ENCODE measurements at places on chromosomes 2 and 18.

GRCh38 chr2:234708091-234708683 lies 211.3 kb upstream of the ARL4C start:
- DNase-seq: no peak

GRCh38 chr2:128818248-128818647 lies 499.6 kb upstream of the HS6ST1 start:
- DNase-seq: no peak

DNA sequence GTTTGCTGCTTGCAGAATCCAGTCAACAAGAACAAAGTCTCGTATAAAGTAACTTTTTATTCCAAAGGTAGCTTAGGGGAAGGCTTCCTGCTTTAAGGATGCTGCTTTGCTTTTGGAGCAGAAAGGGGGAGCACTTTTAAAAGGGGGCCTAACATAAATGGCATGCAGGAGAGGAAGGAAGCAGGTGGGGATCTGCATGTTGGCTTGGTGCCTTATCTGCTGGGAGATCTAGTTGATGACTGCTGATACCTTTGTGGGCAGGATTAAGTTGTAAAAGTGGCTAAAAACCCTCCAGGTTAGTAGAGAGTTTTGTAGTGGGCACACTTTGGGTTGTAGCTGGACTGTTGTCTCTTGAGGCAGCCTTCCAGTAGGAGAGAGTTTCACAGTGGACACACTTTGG lies 22.5 kb downstream of the UBR3 start:
- DNase-seq: no peak

- no peak for DNase-seq
Observed at GRCh38 chr2:28447943-28448792, 47.7 kb upstream of the PLB1 start.

GRCh38 chr2:134307334-134307733 lies 53.5 kb downstream of the MGAT5 start:
- DNase-seq: no peak

DNA sequence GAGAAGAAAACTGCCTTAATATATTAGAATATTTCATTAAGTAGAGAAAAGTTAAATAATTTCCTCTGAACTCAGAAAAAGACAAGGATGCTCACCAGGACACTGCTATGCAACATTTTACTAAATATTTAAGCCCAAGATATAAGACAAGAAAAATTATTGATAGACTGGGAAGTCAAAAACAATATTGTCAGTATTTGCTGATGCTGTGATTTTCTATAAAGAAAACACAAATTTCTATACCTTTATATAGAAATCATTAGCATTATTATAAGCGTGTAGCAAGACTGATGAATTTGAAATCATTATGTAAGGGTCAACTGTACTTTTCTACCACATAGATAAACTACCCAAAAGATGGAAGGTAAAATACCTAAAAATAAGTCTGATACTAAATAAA lies 451.0 kb downstream of the RNF144A start:
- DNase-seq: no peak

- no peak for DNase-seq
Observed at GRCh38 chr2:14951569-14952285, 319.2 kb downstream of the LRATD1 start.

DNA sequence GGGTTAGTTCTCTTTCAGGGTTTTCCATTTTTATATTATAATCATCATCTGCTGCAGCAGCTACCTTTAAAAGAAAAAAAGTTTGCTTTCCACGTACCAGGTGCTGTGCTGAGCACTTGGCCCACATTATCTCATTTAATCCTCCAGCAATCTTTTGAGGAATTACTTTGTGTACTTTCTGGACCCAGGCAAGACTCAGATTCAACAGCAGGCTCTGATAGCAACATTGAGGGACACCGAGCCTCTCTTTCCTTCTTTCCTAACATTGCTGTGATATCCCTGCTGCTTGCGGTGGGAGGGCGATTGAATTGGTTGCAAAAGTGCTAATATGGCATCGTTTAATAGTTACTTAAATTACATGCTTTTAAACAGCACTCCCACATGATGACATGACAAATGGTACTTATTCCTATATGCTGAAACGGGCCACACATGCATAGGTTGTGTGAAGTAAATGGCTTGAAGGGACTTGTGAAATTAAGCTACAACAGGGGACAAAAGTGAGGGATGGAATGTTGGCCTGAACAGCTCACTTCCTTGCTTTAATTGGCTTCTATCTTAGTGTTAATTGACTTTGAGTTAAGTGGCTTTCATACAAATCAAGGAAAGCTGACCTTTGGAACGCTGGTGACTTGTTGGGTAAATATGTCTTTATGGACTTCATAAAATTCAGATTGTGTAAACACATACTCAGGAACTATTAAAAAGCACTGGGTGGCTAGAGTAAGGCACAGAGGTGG lies 21.2 kb downstream of the SPRED2 start:
- no peak for DNase-seq

GRCh38 chr2:149703281-149703680 lies 115.7 kb upstream of the MMADHC start:
- DNase-seq: no peak

- no peak for DNase-seq
Observed at GRCh38 chr18:34121200-34121721, 103.5 kb downstream of the NOL4 start.

- DNase-seq: no peak
Observed at GRCh38 chr2:20456116-20456571, 9.3 kb downstream of the RHOB start.

DNA sequence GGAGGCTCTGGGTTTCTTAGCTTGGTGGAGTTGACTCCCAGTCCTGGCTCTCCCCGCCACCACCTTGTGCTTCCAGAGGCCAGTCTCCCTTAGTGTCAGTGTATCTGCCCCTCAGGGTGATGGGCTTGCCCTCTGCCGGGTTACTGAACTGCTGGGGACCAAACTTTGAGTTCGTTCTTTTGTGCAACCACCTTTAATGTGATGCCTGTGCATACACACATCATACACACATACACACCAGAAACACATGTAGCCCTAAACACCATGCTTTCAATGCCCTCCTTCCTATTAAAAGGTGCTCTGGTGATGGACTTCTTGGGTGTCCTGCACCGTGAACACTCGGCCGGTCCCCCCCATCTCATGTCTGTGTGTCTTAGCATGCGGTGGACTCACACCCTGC lies 315.1 kb upstream of the EPAS1 start:
- no peak for DNase-seq

DNA sequence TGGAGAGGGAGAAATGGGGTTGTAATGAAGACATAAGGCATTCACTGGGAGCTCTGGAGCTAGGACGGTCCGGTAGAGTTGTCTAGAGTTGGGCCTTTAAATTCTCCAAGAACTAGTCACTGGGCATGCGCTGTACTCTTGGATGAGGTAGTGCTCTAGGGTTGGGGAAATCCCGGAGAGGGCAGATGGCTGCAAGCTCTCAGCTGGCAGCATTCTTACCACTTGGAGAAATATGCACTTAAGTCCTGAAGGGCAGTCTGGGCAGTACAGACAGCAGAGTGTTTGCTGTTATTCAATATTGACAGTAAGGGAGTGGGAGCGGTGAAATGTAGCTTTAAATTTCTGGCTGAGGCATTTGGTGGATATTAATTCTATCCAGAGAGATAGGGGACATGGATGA lies 214.6 kb downstream of the RDH14 start:
- DNase-seq: no peak

GRCh38 chr18:12317664-12318333 lies 9.8 kb downstream of the TUBB6 start:
- DNase-seq: no peak

- no peak for DNase-seq
Observed at GRCh38 chr18:58223717-58224424, 179.8 kb downstream of the NEDD4L start.

GRCh38 chr18:64115881-64116280 lies 33.0 kb downstream of the LINC00305 start:
- no peak for DNase-seq

DNA sequence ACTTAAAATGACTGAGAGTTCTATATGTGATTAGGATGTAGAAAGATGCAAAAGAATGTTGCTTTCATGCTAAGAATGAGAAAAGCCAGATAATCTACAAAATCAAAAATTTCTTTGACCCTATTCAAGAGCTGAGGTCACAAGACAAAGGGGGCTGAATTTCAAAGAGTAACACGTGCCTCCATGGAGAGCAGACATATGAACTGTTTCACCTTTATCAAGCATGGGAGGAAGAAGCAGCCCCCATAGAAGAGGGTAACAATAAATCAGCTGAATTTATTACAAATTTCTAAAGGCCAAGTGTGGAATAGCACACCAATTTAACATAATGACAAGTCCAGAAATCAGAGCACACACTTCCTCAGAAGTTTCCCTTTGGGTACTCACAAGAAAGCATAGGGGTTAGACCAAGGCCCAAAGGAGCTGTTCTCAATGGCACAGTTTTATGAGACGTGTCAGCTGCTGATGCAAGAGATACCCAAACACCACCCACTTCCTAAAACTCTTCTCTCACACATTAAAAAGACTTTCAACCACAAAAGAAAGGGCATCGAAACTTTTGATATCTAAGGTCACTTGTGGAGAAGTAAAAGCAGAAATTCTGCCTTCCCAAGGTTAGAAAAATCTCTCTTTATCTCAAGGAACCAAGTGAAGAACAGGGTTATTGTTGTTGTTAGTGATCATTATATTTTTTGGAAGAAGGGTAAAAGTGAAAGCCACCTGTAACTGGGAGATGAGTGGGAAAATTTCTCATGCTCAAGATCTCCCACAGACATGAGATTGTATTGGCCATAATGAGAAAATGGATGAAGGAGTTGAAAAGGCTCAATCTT lies 950.1 kb downstream of the TRIB2 start:
- DNase-seq: no peak

DNA sequence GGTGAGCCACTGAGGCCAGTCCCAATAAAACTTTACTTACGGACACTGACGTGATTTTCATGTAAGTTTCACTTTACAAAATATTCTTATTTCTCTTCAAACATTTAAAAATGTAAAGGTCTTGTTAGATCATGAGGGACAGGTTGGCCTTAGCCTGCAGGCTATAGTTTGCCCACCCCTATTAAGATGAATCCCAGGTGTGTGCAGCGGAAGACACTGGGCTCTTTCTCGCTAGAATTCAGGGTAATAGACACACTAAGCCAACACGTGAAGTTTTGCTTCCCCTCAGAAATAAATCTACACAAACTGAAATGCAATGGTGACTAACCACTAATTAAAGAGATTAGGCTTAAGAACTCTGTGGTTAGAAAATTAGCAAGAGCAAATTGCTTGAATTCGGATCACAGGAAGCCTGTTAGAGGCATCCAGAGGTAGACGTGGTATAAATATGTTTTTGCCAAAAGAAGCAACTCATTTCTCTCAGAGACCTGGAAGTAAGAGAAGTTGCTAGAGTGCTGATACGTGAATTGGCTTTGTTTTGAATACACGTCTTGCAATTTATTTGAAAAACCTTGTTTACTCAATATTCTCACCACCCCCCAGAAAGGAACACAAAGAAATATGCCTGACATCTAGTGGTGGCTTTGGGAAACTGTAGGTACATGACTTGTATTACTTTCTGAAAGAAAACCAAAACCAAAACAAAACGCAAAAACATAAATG lies 151.6 kb downstream of the DTNB start:
- DNase-seq: no peak

DNA sequence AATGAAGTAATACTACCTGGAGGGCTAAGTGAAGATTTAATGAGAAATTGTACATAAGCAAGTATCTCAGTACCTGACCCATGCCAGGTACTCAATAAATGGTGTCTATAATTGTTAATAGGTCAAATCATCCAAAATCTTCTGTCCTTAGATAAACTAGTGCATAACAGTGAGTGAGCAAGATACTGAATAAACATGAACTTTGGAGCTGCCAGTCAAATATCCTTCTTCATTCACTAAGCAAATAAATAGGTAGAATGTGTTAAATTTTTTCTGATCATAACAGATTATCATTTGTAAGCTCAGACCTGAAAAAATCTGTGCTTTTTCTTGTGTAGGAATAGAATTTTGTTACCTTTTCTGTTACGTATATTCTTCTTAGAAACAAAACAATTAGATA lies 39.6 kb downstream of the RAB3GAP1 start:
- no peak for DNase-seq

DNA sequence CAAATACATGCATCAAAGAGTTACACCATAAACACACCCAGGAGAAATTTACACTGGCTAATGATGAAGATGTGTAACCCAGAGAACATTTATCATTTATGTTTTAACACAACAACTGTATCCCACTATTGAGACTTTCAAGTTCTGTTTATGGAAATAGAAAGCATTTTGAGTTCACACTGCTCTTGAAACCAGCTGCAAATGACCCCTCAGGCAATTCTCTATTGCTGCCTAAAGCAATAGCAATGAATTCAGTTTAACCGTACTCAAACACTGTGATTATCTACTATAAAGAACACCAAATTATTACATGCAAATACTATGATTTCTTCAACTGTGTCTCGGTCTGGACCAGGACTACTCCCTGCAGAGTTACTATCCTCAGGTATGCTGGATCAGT lies 452.7 kb upstream of the NRXN1 start:
- DNase-seq: no peak

DNA sequence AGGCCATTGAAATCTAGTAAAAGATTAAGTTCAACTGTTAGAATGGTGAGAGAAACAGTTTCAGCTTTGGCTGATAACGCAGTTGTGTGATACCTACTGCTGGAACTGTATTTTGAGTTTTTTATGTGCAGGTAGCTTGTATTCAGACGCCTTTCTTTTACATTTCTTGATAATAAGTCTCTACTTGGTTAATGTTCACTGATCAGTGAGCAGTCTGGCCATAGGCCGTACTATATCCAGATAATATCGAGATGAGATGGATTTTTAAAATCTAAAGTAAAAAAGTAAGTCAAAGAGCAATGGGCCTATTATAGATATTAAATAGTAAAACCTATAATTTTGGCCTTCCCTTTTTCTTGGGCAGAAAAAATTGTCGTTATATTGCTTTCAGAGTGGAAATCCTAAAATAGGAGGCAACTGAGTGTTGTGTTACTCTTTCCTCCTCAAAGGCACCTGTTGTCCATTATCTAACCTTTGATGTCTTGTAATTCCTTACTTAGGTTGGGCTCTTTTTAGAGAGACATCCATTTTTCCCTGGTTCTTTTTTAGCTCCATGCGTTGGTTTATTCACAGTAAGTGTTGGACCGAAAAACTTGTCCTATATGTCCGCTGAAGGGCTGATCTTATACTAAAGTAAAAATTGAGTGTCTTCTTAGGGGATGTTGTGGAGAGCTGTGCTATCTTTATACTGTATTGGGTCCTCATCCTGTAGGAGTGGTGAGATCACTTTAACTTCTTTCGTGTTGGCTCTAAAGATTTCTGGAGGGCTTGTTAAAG lies 1.7 kb downstream of the EML4 start:
- DNase-seq: no peak

- DNase-seq: no peak
Observed at GRCh38 chr2:202423139-202423538, 47.0 kb downstream of the BMPR2 start.

DNA sequence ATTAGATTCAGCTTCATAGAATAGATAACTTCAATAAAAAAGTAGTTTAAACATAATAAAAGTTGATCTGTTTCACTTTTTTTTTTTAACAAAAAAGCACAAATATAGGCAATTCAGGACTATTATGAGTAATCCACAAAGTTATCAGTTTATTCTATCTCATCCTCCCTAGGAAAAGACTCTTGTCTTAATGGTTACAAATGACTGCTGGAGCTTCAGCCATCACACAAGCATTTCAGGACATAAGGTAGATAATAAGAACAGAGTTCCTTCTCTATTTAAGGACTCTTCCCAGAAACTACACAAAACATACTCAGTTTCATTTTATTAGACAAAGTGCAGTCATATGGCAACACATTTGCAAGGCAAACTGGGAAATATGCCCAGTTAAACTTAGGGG lies 357.6 kb upstream of the SETBP1 start:
- no peak for DNase-seq

GRCh38 chr18:39260565-39260964 lies 1695.0 kb upstream of the CELF4 start:
- DNase-seq: no peak

GRCh38 chr2:236743039-236743920 lies 173.7 kb downstream of the ACKR3 start:
- no peak for DNase-seq

All from stimulated activated CD8-positive, alpha-beta memory T cell treated with anti-CD3 and anti-CD28 coated beads, Interleukin-4, amount 100 ng/mL, for 24 hours (primary cell).